ENCODE measurements at places on chromosomes 16 and 17.
A peak's percentile ranks its signal among the peaks of the same experiment; 100 is the strongest.

- no peak for DNase-seq
Observed at GRCh38 chr16:83676086-83676485, 131.7 kb upstream of the HSBP1 start.

DNA sequence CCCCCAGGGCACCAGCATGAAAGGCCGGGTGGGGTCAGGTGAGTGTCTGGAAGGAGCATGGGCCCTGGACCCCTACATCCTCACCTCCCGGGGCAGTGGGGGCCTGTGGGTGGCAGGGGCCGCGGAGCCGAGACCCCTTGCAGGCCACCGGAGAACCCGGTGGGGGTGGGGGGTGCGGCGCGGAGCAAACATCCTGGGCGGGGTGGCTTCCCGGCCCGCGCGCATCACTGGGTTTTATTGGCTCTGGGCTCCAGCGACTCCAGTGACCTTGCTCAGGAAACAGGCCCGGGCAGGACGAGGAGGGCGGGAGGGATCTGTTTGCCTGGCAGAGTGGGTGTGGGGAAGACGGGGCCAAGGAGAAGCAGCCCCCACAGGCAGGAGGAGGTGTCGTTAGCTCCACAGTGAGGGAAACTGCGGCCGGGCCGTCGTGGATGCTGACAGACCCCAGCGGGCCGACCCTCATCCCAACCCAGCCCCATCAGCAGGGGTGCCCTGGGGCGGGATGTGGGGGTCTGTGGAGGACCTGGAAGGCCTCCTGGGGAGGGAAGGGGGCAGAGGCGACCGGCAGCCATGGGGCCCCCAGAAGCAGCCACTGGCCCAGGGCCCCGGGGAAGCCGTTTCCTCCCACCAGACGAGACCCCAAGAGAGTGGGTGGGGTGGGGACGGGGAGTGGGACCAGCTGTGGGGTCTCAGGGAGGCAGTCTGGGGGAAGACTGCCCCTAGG is 10.6 kb downstream of the SSTR5 start:
- DNase-seq: no peak

GRCh38 chr16:82744958-82745357 is 118.2 kb downstream of the CDH13 start:
- no peak for DNase-seq

- DNase-seq: no peak
Observed at GRCh38 chr17:48627623-48628521, 1.7 kb upstream of the HOXB9 start.

DNA sequence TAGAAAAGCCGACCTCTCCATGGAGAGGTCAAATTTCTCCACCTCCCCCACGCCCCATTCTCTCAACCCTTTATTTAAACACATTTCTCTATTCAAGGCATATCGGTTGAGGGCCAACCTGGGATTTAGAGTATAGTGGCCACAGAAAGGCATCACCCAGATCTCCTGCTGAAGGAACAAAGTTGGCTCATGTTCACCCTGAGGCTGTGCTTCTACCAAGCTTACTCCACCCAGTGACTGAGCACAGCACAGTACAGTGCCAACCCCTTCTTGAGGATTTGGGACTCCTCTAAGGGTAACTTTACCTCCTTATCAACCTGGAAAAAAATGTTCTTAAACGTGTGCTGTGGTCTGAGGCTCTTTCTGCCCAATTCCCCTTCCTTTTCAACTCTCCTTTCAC is 94.0 kb downstream of the CMC2 start:
- no peak for DNase-seq

- peak; percentile 96 for DNase-seq
Observed at GRCh38 chr17:17001874-17002520, 30.1 kb upstream of the TNFRSF13B start.

- no peak for DNase-seq
Observed at GRCh38 chr16:4695473-4696171, 2.3 kb downstream of the NUDT16L1 start.

GRCh38 chr16:12142157-12142556 is 165.6 kb downstream of the SNX29 start:
- peak; percentile 28 for DNase-seq

DNA sequence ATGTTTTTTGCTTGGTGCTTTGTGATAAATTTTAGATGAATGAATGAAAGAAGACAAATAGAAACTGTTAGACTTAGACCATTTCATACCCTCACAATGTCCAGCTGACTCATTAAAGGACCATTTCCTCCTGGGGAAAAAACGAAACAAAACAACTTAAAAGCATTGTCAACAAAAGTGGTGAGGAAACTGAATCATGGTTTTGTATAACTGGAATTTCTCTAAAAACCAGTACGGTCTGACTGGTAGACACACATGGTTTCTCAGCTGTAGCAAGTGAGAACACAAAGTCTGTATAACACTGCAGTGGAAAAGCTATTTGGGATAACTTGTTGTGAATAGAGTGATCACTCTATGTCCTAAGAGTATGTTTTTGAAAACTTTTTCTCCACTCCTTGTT is 5.3 kb upstream of the DDX52 start:
- DNase-seq: no peak

GRCh38 chr16:56986361-56986760 is 3.0 kb upstream of the NLRC5 start:
- no peak for DNase-seq

- DNase-seq: no peak
Observed at GRCh38 chr17:61834610-61835009, 28.7 kb downstream of the BRIP1 start.

GRCh38 chr16:49554681-49555080 is 181.1 kb downstream of the C16orf78 start:
- DNase-seq: no peak

GRCh38 chr16:30805370-30806169 is 18.6 kb upstream of the ZNF629 start:
- peak; percentile 84 for DNase-seq

- no peak for DNase-seq
Observed at GRCh38 chr17:75996665-75997590, 3.7 kb upstream of the CDK3 start.
